Activated T-cell treated with anti-CD3 and anti-CD28 coated beads, Interleukin-2, amount 50 U/mL, for 72 hours (primary cell): ENCODE measurements at places on chromosomes 12 and 14.

- DNase-seq: no peak
Measured at GRCh38 chr14:74402401-74403251, 23.4 kb downstream of the SYNDIG1L start.

GRCh38 chr14:103122947-103123633, at the start of gene TNFAIP2:
TSS of gene TNFAIP2 (plus strand) at chr14:103123461. CDS start at chr14:103126458, 2,997 bp downstream.
- DNase-seq: no peak

DNA sequence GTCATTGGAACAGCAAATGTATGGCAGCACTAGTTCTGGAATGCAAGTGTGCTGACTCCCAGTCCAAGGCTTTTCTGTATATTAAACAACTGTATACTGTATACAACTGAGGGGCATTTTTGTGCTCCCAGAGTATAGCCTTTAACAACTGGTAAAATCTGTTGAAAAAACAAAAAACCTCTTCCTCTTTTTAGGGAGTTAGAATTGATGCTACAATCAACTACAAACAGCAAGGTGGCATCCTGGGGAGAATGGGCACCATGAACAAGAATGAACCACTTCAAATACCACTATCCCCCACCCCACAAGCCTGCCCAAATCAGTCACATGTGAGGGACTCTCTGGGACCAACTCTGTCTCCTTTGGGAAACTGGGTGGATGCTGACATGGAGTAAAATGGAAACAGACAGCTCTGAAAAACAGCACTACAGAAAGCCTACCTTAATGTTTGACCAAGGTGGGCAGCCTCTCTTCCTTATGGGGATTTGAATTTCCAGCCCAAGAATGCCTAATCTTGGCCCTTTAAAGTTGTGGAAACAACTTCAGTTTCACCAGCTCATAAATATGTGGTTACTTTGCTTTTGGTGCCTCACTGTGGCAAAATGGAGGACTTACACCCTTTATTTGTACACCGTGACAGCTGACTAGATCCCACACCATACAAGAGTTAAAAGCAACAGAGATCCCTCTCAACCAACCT, 7.5 kb downstream of the VTI1B start:
- peak; percentile 45 for DNase-seq

DNA sequence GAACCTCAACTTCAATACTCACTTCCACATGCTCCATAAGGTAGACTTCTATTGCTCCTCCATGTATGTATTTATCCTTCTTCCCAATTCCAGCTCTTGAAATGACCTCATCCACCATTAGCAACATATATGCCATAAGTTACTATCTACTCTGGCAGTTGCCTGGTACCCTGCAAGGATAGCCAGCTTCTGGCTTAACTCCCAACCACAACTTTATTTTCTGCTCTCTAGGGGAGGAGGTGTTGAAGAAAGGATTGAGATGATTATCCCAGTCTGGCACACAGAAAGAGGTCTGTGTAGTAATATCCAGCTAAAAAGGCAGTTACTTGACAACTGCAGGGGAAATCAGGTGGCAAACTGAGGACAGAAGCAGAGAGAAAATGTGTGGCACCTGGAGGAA, 71.5 kb upstream of the MDM1 start:
- no peak for DNase-seq

- no peak for DNase-seq
Measured at GRCh38 chr12:93336291-93336741, 41.4 kb upstream of the NUDT4 start.

GRCh38 chr14:59013672-59014298, 174.7 kb upstream of the DAAM1 start:
- DNase-seq: no peak

DNA sequence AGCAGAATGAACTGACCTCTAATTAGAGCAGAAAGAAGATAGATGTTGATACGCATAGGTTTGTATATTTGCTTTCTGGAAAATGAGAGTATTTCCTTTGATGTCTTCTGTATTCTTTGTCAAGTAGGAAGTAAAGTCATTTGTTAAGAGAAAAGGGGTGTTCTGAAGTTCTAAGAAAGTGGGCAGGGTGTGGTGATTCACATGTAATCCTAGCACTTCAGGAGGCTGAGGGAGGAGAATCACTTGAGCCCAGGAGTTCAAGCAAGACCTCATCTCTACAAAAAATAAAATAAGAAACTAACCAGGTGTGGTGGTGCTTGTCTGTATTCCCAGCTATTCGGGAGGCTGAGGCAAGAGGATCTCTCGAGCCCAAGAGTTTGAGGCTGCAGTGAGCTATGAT, 2.8 kb downstream of the RHNO1 start:
- DNase-seq: no peak
